ENCODE measurements at places on chromosomes 5 and 9. TPM values are rescaled to one million over a fixed set of nuclear protein-coding genes. Genes with fewer than 3 reads are reported as not detected.

C7 gene
- total RNA-seq: 176 TPM

IDNK gene
- total RNA-seq: 2.8 TPM

PRUNE2 gene
- 15.4 TPM for total RNA-seq

HK3 gene
- total RNA-seq: 0.85 TPM

NTRK2 gene
- total RNA-seq: 30.1 TPM

SPAG8 gene
- total RNA-seq: 4.1 TPM

GRCh38 chr9:133579601-133580418, 29.4 kb downstream of the FAM163B start:
- no peak overlapping the region for H3K27ac ChIP-seq
- H3K36me3 ChIP-seq: no peaks in the 10 kb centered on the region
- no peak overlapping the region for H3K4me3 ChIP-seq
- DNase-seq: no peak

GRCh38 chr5:132074091-132074771, 642 bp downstream of the CSF2 start:
- H3K36me3 ChIP-seq: no peaks in the 10 kb centered on the region
- H3K4me1 ChIP-seq: no peaks in the 10 kb centered on the region
- H3K27me3 ChIP-seq: no peaks in the 10 kb centered on the region

GRCh38 chr5:33576726-33577590, 136.2 kb downstream of the TARS1 start:
- H3K27ac ChIP-seq: no peak overlapping the region
- H3K36me3 ChIP-seq: no peaks in the 10 kb centered on the region
- H3K4me1 ChIP-seq: no peaks in the 10 kb centered on the region
- DNase-seq: no peak

DNA sequence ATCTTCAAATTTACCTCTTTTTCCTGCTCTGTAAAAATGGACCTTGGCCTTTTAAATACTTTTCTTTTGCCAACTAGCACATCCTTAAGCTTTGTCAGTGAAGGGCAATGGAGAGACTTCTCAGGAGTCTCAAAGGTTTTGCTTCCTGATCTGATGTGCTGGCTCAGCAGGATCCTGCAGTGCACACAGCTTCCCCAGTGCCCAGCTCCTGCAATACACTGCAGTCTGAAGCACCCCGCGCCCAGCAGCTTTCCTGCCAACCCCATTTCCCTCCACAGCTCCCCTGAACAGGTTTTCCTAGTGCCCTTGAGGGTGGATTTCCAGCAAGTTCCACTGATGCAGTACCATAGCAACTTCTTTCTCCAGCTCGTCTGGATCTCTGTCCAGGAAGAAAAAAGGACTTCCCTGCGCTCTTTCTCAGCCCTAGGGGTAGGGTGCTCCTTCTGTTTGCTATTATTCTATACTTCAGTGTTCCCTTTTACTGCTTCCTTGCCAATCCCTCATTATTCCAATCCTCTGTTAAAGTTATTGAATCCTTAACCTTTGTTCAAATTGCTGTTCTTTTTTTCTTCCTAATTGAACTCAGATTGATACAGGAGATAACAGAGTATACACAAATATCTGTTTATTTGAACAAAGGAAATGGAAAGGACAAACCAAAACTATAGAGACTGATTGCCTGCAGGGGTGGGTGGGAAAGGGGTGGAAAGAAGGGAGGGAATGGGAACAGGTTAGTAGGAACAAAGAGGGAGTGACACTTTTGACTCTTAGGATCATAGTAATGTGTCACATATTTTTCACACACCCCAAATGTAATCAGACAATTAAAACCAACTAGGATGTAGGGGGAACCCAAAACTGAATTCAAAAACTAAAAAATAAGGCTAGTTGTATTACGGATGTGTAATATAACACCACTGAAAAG, 8.5 kb downstream of the SNAPC3 start:
- peaks cover 25% of the 10 kb centered on the region for H3K4me1 ChIP-seq
- DNase-seq: no peak
- H3K27ac ChIP-seq: no peak overlapping the region
- H3K36me3 ChIP-seq: peaks cover 12% of the 10 kb centered on the region
- no peaks in the 10 kb centered on the region for H3K27me3 ChIP-seq

DNA sequence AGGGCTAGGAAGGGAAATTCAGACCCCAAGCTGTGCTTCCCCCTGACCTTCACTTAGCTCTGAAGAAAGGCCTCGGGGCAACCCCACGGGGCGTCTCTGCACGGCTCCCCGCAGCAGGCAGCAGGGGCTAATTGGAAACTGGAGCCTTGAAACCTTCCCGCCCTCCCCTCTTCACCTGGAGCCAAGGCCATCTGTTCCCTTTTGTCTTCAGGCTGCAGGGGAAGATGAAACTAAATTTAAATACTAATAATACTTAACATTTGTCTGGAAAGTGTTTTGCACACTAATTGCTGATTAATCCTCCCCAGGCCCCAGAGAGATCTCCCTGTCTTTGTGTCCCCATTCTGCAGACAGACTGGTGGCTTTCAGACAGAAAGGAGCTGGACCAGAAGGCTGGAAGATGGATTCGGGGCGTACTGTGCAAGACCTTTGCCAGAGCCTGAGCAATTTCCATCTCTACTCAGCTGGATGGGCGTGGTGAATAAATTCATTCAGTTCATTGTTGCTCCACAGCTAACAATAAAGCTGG, 34.1 kb upstream of the CPLX2 start:
- no peaks in the 10 kb centered on the region for H3K4me1 ChIP-seq
- H3K27ac ChIP-seq: no peak overlapping the region
- DNase-seq: no peak
- no peaks in the 10 kb centered on the region for H3K36me3 ChIP-seq
- H3K27me3 ChIP-seq: no peaks in the 10 kb centered on the region
- no peak overlapping the region for H3K4me3 ChIP-seq

GRCh38 chr5:160048131-160048530, 39.2 kb downstream of the TTC1 start:
- H3K4me1 ChIP-seq: no peaks in the 10 kb centered on the region
- DNase-seq: peak; percentile 75
- H3K27ac ChIP-seq: peak overlapping the region; percentile 10
- no peaks in the 10 kb centered on the region for H3K27me3 ChIP-seq
- H3K4me3 ChIP-seq: no peak overlapping the region
- peaks cover 39% of the 10 kb centered on the region for H3K36me3 ChIP-seq

GRCh38 chr5:142327111-142327842, 2.5 kb upstream of the SPRY4 start:
- H3K36me3 ChIP-seq: no peaks in the 10 kb centered on the region
- peak; percentile 69 for DNase-seq
- H3K27ac ChIP-seq: peak overlapping the region; percentile 85
- H3K4me3 ChIP-seq: no peak overlapping the region
- H3K27me3 ChIP-seq: no peaks in the 10 kb centered on the region
- peaks cover 40% of the 10 kb centered on the region for H3K4me1 ChIP-seq

- H3K4me3 ChIP-seq: no peak overlapping the region
- H3K27me3 ChIP-seq: no peaks in the 10 kb centered on the region
- no peaks in the 10 kb centered on the region for H3K36me3 ChIP-seq
- H3K4me1 ChIP-seq: peaks cover 14% of the 10 kb centered on the region
- no peak for DNase-seq
- no peak overlapping the region for H3K27ac ChIP-seq
Observed at GRCh38 chr5:67238191-67238590, 41.6 kb upstream of the CD180 start.

GRCh38 chr9:110048976-110049698, 158.8 kb downstream of the C9orf152 start:
- H3K36me3 ChIP-seq: no peaks in the 10 kb centered on the region
- no peak for DNase-seq
- peak overlapping the region; percentile 82 for H3K4me3 ChIP-seq
- H3K4me1 ChIP-seq: peaks cover 41% of the 10 kb centered on the region
- H3K27ac ChIP-seq: peak overlapping the region; percentile 82
